Naive thymus-derived CD4-positive, alpha-beta T cell (primary cell): ENCODE measurements at places on chromosomes 11 and 22.
A peak's percentile ranks its signal among the peaks of the same experiment; 100 is the strongest.

- DNase-seq: peak; percentile 7
- no peaks in the 10 kb centered on the region for H3K27me3 ChIP-seq
- no peaks in the 10 kb centered on the region for H3K4me1 ChIP-seq
- no peaks in the 10 kb centered on the region for H3K36me3 ChIP-seq
- no peak overlapping the region for H3K4me3 ChIP-seq
- H3K27ac ChIP-seq: no peak overlapping the region
These were observed 44.2 kb upstream of the SMTN start for GRCh38 chr22:31036671-31037550.

DNA sequence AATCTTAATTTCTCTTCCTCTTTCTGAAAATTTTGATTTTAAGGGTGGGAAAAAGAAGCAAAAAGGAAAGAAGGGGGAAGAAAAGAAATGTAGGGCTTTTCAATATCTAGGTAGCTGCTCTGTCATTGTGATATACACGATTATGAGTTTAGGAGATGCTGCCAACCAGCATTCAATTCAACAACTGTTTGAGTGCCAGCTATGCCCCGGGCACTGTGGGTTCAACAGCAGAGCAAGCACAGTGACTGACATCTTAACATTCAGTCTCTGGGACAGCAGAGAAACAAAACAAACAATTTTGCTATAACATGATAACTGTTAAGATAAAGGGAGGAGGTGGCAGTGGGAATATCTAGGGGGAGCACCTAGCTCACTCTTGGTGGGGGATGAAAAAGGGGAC is 91.6 kb downstream of the DBX1 start:
- DNase-seq: no peak
- H3K27me3 ChIP-seq: no peaks in the 10 kb centered on the region
- H3K36me3 ChIP-seq: no peaks in the 10 kb centered on the region
- no peaks in the 10 kb centered on the region for H3K4me1 ChIP-seq
- no peak overlapping the region for H3K4me3 ChIP-seq
- H3K27ac ChIP-seq: no peak overlapping the region

GRCh38 chr11:61473370-61474012 is 35.1 kb upstream of the LRRC10B start:
- H3K36me3 ChIP-seq: no peaks in the 10 kb centered on the region
- DNase-seq: no peak
- H3K4me1 ChIP-seq: peaks cover 5% of the 10 kb centered on the region
- H3K27me3 ChIP-seq: no peaks in the 10 kb centered on the region

- no peak overlapping the region for H3K4me3 ChIP-seq
- no peaks in the 10 kb centered on the region for H3K27me3 ChIP-seq
- H3K27ac ChIP-seq: no peak overlapping the region
- H3K36me3 ChIP-seq: no peaks in the 10 kb centered on the region
- DNase-seq: no peak
- H3K4me1 ChIP-seq: no peaks in the 10 kb centered on the region
These were observed 254.0 kb upstream of the FAT3 start for GRCh38 chr11:91970624-91971023.

DNA sequence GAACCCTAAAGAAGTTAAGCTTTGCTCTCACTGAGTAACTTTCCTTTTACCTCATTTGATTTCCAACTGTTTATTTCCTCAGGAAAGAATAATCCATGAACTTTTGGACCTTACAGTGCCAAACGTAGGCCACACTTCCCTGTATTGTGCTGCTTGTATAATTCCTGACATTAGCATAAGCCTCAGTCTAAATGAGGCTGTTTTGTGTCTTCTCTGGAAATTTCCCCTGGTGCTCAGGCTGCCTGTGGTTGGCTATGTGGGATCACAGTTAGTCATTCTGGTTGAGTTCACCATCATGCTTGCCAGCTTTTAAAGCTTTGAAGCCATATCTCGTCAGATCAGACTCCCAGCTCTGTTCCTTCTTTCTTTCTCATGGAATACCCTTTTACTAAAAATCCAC is 107.0 kb downstream of the FAM76B start:
- H3K4me3 ChIP-seq: no peak overlapping the region
- DNase-seq: no peak
- H3K27me3 ChIP-seq: no peaks in the 10 kb centered on the region
- peaks cover 59% of the 10 kb centered on the region for H3K4me1 ChIP-seq

- H3K4me1 ChIP-seq: peaks cover 3% of the 10 kb centered on the region
- H3K36me3 ChIP-seq: no peaks in the 10 kb centered on the region
- peaks cover 3% of the 10 kb centered on the region for H3K27me3 ChIP-seq
- no peak overlapping the region for H3K4me3 ChIP-seq
These were observed 2.3 kb upstream of the WEE1 start for GRCh38 chr11:9571071-9571762.

- H3K36me3 ChIP-seq: no peaks in the 10 kb centered on the region
- H3K4me1 ChIP-seq: peaks cover 4% of the 10 kb centered on the region
- peak overlapping the region; percentile 10 for H3K27ac ChIP-seq
These were observed 15.3 kb upstream of the RAB30 start for GRCh38 chr11:83087035-83087434.

DNA sequence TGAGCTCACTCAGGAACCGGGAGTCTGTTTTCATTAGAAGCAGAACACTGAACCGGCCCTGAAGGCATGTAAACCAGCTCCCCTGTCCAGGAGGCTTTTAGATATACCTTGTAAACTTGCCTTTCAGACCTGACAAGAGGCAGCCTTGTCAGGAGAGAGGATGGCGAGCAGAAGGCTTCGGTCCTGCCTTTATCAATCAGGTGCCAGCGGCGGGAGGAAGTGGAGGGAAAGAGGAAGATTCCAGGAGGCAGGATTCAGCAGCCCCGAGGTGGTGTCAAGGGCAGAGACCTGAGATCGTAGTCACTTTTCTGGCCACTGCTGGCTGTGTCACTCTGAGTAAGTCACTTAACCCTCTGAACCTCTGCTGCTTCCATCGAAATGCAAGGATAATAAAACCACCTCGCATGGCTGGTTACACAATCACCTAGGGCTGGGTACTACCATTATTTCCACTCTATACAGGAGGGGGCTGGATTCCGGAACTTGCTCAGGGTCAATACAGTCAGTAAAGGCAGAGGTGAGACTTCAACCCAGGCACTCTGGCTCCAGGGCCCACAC is 181.0 kb downstream of the CHST1 start:
- no peak overlapping the region for H3K4me3 ChIP-seq
- no peak for DNase-seq
- no peaks in the 10 kb centered on the region for H3K36me3 ChIP-seq
- no peaks in the 10 kb centered on the region for H3K27me3 ChIP-seq
- H3K27ac ChIP-seq: no peak overlapping the region
- no peaks in the 10 kb centered on the region for H3K4me1 ChIP-seq

DNA sequence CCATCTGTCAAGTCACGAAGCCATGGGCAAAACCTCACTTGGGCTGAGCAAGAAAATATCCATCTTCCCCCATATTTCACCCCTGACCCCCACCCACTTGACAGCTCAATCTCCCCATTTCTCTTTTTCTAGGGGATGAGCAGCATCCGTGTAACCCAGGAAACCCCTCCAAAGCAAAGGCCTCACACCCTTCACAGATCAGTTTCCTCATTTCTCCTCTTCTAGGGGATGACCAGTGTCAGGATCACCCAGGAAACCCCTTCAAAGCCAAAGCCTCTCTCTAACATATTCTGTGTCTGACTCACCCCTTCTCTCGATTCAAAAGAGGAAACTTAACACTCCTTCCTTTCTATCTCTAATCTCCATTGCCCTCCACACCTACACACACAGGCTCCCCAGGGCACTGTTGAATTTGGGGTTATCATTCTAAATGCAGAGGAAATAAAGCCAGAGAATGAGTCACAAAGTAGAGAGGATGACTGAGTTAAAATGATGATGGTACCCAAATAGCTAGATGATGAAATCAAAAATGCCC is 439.7 kb downstream of the BUD13 start:
- H3K27me3 ChIP-seq: no peaks in the 10 kb centered on the region
- H3K27ac ChIP-seq: no peak overlapping the region
- no peaks in the 10 kb centered on the region for H3K36me3 ChIP-seq

GRCh38 chr11:130454491-130455252 is 6.2 kb downstream of the ADAMTS15 start:
- H3K36me3 ChIP-seq: no peaks in the 10 kb centered on the region
- no peaks in the 10 kb centered on the region for H3K27me3 ChIP-seq
- no peak overlapping the region for H3K4me3 ChIP-seq
- DNase-seq: no peak
- no peak overlapping the region for H3K27ac ChIP-seq
- H3K4me1 ChIP-seq: no peaks in the 10 kb centered on the region

DNA sequence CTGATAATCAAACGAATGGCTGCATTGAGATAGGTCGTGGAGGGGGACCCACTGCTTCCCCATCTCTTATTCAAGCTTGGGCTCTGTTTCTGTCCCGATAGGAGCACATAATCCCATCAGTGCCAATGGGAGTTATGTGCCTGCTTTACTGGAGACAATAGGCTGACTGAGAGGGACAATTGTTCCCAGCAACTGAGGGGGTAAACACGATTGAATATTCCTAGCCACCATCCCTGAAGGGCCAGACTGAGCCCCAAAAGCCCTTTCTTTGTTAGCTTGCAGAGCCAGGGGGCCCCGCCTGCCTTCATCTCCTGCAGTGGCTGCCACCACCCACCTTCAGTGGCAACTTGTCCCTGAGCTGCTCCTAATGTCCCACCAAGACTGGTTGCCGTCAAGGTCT is 172.8 kb upstream of the NAV2 start:
- H3K4me1 ChIP-seq: no peaks in the 10 kb centered on the region
- no peaks in the 10 kb centered on the region for H3K36me3 ChIP-seq
- H3K27ac ChIP-seq: no peak overlapping the region
- no peak for DNase-seq

DNA sequence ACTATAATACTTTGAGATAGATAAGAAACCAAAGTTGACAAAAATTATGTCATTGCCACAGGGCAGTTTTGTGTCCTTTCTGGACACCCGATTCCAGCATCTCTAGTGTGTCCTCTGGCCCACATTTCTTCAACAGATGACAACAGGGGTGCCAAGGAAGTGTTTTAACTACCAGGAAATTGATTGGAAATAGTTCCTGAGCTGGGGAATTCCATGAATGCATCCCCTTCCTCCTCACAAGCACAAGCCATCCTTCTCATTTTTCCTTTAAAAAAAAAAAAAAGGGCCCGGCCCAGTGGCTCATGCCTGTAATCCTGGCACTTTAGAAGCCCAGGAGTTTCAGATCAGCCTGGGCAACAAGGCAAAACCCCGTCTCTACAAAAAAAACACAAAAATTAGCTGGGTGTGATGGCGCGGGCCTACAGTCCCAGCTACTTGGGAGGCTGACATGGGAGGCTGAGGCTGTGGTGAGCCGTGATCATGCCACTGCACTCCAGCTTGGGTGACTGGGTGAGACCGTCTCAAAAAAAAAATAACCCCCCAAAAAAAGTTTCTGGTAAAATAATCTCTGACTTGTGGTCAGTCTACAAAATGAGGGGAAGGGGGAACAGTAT is 797 bp upstream of the B3GAT3 start:
- H3K27ac ChIP-seq: peak overlapping the region; percentile 92
- H3K4me3 ChIP-seq: no peak overlapping the region
- H3K4me1 ChIP-seq: peaks cover 11% of the 10 kb centered on the region
- H3K36me3 ChIP-seq: peaks cover 13% of the 10 kb centered on the region

DNA sequence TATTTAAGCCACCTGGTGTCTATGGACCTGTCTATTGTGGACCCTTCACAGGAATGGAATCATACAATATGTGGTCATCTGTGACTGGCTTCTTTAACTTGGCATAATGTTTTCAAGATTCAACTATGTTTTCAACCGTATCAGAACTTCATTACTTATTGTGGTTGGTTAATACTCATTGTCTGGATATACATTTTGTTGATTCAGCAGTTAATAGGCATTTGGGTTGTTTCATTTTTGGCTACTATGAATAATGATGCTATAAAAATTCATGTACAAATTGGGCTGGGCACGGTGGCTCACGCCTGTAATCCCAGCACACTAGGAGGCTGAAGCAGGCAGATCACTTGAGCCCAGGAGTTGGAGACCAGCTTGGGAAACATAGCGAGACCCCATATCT is 2.5 kb upstream of the RAPSN start:
- H3K4me3 ChIP-seq: no peak overlapping the region
- H3K27ac ChIP-seq: no peak overlapping the region
- no peak for DNase-seq
- H3K4me1 ChIP-seq: no peaks in the 10 kb centered on the region
- no peaks in the 10 kb centered on the region for H3K27me3 ChIP-seq

DNA sequence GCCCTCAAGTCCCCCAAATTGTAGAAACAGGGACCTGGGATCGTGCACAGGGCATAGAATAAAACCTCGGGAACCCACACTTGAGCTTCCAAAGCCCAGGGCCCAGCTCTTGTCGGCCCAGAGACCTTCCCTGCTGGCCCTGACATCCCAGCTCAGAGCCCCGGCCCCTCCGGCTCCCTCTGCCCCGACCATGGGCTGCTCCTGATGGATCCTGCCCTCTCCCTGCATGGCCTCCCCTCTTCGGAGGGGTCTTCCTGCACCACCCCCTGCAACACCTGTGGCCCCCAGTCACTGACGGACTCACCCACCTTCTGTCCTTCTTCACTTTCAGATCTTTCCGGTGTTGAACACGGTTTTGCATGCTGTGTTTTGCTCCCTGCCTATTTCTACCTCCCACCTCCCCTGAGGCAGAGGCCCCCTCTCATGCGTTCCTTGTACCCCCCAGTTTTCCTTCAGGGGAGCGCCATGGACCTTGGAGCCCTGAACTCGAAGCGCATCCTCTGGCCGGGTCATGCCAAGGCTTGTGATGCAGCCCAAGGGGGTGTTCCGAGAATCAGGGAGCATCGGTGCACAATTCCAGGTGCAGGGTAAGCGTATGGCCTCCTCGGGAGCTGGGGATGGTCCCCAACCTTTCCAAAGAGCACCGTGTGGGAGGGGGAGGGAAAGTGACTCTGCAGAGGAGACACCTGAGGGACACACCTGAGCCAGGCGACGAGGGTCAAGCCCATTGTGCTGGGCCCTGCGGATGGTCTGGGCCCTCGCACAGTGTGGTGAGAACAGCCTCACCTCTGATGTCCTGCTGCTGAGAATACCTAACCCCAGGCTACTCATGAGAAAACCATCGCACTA is 666.4 kb downstream of the BRD1 start:
- no peaks in the 10 kb centered on the region for H3K27me3 ChIP-seq
- no peak overlapping the region for H3K4me3 ChIP-seq
- H3K27ac ChIP-seq: no peak overlapping the region

DNA sequence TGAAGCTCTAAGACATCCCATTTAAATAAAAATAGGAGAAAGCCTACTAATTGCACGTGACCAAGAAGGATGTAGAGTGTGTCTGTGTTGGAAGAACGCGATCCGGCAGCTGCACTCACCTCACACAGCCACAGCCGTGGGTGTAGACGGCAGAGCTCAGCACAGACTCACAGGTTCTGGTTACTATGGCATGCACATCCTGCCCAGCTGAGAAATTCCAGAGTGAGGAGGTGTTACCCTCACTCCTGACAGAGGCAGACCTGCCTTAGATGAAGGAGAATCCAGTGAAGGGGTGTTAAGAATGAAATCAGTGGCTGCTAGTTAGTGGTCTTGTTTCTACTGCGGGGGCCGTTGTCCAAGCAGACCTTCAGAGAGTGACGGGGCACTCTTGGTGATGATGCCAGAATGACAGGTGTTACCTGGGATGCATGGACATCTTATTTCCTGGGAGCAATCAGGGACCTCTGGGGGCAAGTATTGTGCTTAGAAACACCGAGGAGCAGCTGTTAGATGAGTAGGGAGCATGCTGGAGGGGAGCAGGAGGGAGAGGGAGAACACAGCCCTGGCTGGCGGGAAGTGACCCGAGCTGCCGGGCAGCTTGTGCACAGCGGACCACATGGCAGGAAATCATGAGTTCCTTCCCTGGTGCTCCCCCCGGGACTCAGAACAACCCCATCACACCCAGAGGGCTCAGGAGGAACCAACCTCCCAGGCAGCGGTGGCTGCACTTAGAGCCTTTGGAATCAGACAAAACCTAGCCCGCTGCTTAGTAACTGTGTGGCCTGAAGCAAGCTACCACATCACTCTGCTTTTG is 12.3 kb downstream of the KCNJ5 start:
- H3K4me3 ChIP-seq: no peak overlapping the region
- DNase-seq: no peak
- H3K27ac ChIP-seq: no peak overlapping the region
- peaks cover 3% of the 10 kb centered on the region for H3K4me1 ChIP-seq
- H3K36me3 ChIP-seq: no peaks in the 10 kb centered on the region
